ENCODE measurements at places on chromosomes 7 and 10.
A peak's percentile ranks its signal among the peaks of the same experiment; 100 is the strongest.

DNA sequence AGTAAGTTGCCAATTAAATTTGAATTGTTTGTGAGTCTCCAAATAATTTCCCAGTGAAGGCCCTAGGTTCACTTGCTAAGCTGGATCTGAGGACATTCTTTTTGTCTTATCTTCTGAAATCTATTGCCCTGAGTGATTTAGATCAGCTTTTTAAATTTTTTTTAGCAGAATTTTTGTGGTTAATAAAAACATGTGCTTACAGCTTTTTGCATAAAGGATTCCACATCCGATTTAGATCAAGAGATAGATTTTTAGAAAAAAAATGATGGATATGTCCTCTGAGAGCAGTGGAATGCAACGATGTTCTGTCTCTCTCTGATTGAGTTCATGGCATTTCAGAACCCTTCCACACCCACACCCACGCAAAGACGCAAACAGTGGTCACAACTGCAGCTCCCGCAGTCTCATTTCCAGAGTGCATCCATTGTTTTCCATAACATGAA, 358.8 kb downstream of the SUGCT start:
- DNase-seq: no peak

DNA sequence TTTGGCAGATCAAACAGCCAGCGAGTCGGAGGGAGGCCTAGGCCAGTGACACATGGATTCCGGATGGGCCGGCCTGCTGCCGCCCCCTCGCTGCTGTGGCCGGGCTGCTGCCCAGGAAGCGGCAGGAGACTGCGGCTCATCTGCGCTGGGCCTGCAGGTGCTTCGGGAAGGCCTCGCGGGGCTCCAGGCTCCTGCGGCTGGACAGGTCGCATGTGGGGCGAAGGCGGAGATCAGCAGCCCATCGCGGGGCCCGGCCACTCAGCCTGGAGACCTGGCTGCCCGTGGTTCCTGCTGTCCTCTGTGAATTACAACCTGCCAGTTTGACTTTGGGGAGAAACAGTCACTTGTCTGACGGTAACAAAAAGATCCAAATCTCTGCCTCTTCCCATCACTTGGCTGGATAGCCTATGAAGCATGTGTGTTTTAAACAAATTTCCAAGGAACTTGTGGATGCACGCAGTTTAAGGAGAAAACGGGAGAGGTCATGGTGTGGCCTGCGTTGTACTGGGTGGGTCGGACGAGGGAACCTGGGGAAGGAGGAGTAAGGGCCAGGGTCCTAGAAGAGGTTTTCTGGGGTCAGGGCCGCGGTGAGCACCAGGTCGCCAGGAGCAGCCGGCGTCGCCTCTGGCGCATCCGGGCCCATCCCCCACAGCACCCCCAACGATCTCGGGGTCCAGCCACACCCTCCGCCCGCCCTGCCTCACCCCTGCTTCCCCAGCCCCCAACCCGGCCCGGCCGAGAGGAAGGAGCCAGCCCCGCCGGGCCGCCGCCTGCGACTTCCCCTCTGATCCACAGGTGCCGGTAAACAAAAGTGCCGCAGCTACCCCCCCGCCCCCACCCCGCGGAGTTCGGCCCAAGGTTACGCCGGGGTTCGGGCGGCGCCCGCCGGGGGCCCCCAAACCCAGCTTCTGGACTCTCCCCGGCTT, 1.6 kb downstream of the SPOCK2 start:
- peak; percentile 52 for DNase-seq

DNA sequence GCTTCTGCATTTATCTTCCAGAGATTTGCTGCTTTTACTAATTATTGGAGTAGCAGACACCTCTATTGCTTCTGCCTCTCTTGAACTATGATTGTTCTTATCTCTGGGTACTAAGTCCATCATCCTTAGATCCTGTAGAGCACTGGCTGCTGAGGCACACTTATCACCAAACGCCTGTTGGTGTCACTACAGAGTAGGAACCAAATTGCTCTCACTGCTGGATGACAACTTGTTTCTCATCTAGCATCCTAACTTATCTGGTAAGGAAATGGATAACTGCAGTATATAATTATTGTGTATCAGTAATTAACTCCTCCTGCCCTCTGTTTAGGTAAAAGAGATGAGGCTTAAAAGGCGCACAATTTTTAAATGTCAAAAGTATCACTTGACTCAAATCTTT, 1059.4 kb downstream of the NRG3 start:
- DNase-seq: no peak

- no peak for DNase-seq
Observed at GRCh38 chr10:14179251-14179650, 151.5 kb downstream of the FRMD4A start.

DNA sequence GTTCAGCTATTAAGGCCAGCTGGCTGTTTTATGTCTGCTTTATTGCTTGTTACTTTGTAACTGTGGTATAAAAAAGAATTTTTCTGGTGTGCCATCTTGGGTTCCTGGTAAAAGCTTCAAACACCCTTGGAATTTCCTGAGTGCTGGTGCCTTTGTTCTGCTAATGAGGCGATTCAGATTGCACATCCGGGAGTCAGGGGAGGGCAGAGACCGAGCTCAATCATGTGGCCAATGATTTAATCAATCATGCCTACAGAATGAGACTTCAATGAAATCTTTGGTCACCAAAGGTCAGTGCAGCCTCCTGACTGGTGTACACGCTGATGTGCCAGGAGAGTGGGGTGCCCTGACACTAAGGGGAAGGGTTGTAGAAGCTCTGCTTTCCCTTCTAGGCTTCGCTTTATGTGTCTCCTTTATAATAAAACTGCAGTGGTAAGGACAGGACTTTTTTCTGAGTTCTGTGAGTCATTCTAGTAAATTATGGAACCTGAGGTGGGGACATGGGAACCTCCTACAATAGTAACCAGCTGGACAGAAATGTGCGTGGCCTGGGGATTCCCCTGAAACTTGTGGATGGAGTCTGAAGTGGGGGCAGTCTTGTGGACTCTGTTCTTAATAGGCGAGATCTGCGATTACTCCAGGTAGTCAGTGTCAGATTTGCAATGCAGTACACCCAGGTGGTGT, 69.4 kb upstream of the OGDHL start:
- DNase-seq: no peak

DNA sequence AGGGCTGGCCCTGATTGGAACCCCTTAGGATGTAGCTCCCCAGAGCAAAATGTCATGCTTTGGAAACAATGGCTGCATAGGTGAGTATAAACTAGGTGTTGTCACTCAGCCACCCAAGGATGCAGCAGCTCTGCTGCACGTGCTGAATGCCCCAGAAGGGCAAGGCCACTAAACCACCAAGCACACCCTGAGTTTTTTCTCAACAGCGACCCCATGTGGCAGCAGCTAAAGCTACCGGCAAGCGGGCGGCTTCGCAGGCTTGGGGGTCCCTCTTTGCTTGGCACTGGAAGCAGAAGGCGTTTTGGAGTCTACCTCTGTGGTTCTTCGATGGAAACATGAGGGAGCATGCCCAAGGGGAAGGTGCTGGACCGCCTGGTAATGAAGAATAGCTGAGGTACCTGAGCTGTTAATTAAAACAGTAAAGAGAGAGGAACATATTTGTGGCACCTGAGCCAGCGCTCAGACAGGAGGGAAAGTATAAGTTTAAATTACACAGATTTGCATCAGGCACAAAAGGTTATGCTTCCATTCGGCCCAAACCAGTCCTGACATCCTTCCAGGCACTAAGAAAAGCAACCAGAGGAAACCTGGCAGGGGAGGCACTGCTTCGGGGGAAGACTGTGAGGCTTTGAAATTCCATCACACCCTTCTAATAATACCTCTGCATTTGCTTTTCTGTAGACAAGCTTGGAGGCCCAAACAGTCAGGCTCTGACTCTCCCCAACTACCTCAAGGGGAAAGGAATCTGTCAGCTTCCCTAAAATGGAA, 152.1 kb downstream of the GFRA1 start:
- DNase-seq: no peak

DNA sequence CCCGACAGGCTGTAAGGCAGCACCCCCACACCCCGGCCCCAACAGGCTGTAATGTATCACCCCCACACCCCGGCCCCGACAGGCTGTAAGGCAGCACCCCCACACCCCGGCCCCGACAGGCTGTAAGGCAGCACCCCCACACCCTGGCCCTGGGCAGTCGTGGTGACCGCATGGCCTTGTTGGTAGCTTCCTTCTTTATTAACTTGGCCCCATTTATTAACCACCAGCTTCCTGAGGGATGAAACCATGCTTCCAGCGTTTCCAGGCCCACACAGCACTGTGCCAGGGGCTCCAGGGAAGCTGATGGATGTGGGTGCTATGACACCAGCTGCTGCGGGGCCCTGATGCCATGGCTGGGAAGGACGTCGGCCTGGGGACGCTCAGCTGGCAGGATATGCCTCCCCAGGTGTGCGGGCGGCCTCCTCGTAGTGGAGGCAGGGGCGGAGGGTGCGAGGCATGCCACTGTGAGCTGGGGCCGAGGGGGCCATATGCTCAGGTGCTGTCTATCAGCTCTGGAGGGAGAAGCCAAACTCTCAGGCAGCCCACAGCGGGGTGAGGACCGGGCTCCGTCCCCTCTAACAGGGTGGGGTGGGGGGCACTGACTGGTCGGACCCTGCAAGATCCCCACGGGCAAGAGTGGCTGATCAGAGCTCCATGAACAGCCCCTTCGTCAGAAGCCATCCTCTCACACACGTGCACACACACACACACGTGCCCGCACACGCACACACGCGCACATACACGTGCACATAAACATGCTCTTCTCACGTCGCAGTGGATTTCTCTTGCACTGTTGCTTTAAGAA, 311.0 kb downstream of the PTPRN2 start:
- no peak for DNase-seq

GRCh38 chr10:100637785-100638184, 102.0 kb downstream of the HIF1AN start:
- DNase-seq: no peak

- DNase-seq: no peak
Observed at GRCh38 chr7:27213433-27214238, 13.7 kb upstream of the HOXA13 start.

DNA sequence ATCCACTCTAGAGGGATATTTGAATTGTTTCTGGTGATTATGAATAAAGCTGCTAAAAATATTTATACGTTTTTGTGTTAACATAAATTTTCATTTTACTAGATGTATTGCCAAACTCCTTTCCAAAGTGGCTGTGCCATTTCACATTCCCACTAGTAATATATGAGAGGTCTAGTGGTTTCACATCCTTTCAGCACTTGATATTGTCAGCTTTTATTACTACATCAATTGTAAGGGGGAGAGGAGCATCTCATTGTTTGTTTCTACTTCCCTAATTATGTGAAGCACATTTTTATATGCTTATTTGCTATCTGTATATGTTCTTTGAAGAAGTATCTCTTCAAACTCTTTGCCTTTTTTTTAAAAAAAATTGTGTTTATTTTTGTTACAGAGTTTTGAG, 184.5 kb downstream of the ADK start:
- DNase-seq: no peak

- no peak for DNase-seq
Observed at GRCh38 chr7:126462405-126462804, 790.3 kb downstream of the GRM8 start.
